ENCODE measurements at places on chromosomes 12 and 14. TPM values are rescaled to one million over a fixed set of nuclear protein-coding genes. Genes with fewer than 3 reads are reported as not detected.

DNA sequence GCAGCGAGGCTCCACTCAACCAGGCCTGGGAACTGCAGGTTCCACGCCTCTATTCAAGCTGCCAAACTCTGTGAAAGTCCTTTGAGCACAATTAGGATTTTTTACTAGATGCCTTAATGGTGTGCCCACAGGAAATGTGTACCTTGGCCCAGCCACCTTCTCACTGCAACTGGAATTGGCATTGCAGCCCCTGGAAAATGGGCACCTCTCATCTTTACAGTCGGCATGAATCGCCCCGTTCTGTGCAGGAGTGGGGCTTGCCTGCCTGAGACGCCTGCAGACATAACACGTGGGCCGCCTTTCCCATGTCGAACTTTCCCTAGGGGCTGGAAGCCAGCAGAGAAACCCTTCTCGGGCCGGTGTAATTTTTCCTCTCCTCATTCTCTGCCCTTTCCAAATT lies 42.0 kb upstream of the ELK3 start:
- no peak for DNase-seq

DNA sequence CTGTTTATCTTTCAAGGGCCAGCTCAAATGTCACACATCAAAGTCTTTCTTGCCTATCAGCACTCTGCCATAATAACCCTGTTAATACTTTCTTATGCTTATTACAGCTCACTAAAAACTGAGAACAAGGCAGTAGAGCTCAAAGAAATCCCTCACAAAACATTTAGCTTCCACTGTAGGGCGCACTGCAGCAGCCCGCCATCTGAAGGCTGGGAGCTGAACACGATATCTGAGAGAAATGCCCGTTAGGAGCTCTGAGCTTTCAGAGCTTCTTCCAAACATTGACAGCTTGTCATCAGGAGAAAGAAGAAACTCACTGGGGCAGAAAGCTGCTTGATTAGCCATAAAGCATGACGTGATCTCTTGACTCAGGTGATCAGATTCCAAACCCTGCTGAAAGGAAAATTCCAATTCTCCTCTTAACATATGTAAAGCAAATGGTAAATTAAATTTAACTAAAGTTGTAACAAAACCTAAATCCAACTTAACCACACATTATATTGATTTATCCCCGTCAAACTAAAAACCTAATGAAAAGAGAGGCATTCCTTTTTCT lies 175.7 kb downstream of the C12orf50 start:
- DNase-seq: no peak

GRCh38 chr14:71050227-71050823 lies 143.1 kb downstream of the PCNX1 start:
- no peak for DNase-seq

ACRBP gene
- total RNA-seq: 1.7 TPM

GRCh38 chr14:74649167-74649566 lies 37.1 kb upstream of the LTBP2 start:
- no peak for DNase-seq

Data from right lobe of liver (tissue), 6 donors.